ENCODE measurements at places on chromosomes 2 and 18.

DNA sequence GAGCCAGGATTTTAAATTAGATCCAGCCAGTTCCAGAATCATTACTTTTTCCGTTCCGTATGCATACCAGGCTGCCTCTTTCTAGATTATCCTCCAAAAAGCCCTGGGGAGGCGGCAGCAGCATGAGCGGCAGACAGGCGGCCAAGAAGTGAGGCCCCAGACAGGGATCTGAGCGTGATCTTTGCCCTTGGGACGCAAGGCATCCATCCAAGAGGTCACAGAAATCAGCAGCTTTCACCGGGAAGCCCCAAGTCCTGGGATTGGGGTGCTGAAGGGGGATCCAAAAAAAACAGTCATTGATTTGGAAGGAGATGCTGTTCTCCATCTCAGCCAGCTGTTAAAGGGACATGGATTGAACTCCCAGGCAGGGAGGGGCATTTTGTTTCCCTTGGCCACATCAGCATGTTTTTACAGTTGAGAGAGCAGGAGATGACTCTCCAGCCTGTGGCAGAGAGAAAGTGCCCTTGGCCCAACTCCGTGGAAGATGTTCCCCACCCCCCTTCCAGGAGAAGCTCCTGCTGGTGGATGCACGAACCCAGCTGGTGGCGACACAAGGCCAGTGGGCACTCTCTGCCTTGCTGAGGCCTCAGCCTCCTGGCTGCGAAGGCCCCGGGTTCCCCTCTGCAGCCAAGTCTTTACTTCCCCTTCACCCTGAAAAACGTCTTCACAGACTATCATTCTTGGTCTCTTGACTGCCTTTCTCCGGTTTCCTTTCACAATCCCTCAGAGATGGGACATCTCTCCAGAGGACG lies 265.6 kb downstream of the ANAPC1 start:
- DNase-seq, result peak; percentile 72

- DNase-seq, result no peak
These were observed 12.5 kb downstream of the PRKAG3 start for GRCh38 chr2:218819093-218819492.

DNA sequence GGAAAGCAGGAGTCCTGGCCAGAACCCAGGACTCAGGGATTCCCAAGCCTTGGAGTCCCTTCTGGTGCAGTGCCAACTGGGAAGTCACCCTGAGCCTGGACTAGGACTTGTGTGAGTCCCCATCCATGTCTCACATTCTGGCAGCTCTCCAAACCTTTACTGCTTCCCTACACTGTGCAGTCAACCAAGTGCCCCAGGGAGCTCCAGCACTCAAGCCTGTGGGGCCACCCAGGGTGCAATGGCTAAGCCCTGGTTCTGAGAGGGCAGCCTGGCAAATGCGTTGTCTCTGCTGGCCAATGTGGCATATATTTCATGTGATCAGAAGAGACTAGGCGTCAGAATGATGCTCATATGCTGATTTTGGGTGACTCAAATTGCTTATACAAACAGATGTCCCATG lies 223.4 kb downstream of the SP3 start:
- no peak for DNase-seq

- DNase-seq, result no peak
These were observed 45.2 kb upstream of the GCG start for GRCh38 chr2:162197069-162197825.

DNA sequence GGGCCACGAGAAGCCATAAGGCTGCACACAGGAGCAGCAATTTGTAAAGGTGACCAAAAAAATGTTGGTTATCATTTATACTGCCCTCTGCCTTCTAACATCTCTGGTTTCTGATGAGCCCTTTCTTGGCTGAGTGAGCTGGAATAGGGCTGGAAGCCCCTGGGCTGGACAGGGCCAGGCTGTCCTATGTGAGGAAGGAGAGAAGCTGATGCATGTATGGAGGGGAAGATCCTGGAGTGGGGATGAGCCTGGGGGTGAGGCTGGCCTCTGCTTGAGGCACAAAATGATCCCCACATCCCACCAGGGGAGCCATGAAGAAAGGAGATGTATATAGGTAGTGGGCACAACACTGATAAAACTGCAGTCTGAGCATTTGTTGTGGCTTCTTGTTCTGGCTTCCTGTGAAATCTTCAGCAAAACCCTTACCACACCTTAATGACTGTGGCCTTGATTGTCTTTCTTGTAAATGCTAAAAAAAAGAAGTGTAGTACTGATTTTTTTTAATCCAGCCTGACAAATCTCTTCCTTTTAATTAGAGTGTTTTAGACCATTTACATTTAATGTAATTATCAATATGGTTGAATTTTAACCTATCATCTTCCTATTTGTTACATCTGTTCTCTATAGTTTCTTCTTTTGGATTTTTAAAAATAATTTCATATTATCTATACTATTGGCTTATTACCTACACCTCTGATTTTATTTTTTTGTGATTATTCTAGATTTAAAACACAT lies 5.6 kb downstream of the SNED1 start:
- DNase-seq, result no peak

- DNase-seq, result peak; percentile 15
These were observed 308.1 kb downstream of the ZEB2 start for GRCh38 chr2:144211826-144212225.

DNA sequence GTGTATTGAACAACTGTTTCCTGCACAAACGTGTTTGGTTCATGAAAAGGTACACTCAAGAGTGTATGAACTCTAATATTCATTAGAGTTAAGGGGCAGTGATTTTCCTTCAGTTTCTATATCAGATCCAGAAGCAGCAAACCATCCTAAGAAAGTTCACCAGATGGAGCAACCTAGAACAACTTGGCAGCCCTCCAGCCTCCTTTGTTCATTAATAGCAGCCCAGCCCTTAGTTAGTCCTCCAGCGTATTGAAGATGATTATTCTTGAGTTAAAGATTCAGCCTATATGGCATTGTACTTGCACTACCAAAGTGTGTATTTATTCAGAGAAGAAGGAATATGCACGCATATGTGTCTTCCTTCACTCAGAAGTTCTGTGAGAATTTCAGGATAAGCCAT lies 365.5 kb downstream of the SETBP1 start:
- DNase-seq, result no peak

DNA sequence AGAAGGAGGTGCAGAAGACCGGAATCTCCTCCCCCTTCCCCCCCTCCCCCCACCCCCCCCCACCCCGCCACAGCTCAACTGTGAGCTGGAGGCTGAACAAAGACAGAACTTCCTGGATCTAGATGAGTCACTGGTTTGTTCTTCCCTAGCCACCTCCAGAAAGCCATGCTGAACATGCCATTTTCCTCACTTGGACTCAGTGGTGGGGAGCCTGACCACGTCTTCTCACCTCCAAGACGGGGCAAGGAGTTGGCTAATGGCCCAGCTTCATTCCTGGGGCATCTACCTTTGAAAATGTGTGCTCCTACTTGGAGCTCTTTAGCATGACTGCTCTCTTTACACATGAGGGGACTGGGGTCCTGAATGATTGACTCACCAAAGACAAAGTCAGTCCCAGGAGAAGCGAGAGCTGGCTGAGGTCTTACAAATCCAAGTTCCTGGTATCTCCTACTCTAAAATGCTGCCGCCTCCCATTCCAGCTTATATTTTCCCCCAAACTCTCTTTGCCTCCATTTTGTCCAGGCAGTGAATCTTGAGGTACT lies 22.6 kb upstream of the FZD5 start:
- DNase-seq, result peak; percentile 83

DNA sequence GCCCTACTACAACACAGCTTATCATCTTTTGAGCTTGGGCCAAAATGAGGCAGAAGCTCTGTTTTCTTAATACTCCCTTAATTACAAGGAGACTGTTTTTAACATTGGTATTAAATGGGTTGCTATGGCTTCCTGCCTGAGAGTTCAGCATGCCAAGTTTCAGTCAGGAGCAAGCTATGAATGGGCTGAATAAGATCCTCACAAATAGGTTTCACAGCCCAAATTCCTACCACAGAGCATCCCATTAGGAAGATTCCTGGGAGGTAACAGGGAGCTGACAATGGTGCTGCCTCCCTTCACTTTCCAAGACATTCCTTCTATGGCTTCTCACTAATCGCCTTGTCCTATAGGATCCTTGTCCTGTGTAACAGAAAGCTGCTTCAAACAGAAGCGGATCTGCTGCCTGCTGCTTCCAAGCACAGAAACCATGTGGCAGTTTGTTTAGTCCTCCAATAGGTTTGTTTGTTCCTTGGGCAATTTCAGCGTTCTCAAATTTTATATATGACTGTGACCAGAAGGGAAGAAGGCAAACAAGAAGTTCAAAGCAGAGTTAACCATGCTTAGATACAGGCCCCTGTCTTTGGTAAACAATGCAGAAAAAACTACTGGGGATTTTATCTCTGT lies 70.9 kb downstream of the NCKAP5 start:
- no peak for DNase-seq

DNA sequence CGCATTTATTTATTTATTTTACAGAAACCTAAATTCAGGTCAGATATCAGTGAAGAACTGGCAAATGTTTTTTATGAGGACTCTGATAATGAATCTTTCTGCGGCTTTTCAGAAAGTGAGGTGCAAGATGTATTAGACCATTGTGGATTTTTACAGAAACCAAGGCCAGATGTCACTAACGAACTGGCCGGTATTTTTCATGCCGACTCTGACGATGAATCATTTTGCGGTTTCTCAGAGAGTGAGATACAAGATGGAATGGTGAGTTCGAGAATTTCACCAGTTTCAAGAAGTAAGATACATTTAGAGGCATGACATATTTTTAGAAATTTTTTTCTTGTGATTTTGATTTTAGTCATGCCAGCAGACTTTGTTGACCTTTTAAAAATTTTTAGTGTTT lies 4.6 kb downstream of the CDCA7 start:
- DNase-seq, result peak; percentile 91
